GM18507 (cell line): ENCODE measurements at places on chromosomes 3 and 15.

DNA sequence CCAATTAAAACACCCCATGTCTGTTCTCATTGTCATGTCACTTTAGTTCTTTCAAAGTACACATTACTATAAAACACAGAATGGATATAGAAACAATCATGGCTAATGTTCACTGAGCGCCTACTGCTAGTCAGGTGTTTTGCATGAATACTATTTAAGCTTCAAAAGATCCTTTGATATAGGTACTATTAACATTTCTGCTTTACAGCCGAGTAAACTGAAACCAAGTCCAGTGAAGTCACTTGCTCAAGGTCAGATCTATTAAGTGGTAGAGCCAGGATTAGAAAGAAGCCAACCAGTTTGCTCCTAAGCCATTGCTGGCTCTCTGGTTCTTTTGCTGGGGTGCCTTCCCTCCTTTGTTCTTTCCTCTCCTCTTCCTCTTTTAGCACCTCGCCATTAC lies 32.4 kb upstream of the NMNAT3 start:
- DNase-seq, result no peak

GRCh38 chr15:55183679-55184078 lies 13.1 kb downstream of the RSL24D1 start:
- no peak for DNase-seq

GRCh38 chr3:197031315-197032285 lies 2.0 kb upstream of the MELTF start:
- no peak for DNase-seq

GRCh38 chr3:137020315-137020714 lies 62.5 kb downstream of the IL20RB start:
- no peak for DNase-seq

DNA sequence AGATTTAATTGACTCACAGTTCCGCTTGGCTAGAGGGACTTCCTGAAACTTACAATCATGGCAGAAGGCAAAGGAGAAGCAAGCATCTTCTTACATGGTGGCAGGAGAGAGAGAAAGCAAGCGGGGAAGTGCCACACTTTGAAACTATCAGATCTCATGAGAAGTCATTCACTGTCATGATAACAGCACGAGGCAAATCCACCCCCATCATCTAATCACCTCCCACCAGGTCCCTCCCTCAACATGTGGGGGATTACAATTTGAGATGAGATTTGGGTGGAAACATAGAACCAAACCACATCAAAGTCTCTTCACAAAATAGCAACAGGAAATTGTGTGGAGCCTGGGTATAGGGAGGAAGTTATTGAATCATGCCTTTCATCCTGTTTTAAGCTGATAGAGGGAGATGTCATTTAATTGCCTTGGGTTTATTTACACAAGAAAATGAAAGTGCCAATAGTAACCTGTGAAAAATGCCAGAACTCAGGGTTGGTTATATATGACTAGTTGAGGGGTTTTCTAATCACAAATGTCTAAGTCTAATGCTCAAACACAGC lies 624.8 kb upstream of the LMCD1 start:
- DNase-seq, result no peak

GRCh38 chr15:27059610-27060202 lies 88.7 kb downstream of the GABRG3 start:
- DNase-seq, result no peak

DNA sequence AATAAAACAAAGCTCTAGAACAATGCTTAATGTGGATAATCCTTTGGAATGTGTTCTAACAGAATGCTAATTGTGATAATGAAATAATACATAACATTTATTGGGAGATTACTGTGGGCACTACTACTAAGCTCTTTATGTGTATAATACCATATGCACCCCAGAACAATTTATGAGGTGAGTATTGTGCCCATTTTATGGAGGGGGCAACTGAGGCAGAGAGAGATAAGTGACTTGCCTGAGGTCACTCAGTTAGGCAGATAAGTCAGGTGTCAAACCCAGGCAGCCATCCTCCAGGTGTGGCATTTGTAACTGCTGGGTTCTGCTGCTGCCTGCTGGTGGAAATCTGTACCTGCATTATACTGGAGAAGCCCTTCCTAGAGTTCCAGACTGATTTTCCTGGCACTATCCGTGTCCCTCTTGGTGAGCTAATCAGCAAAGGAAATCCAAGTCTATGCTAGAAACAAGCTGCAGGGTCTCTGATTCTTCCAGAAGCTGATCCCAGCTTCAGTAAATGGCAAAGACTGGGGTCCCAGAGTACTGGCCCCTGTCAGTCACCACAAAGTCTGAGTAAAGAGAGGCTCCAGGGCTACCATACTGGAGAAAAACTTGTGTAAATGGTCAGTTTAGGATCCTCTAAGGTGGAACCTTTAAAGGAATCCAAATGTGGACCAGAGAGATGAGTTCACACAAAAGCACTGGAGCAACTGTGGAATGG lies 22.6 kb upstream of the RBP1 start:
- no peak for DNase-seq

- no peak for DNase-seq
These were observed 224.2 kb upstream of the CFAP20DC start for GRCh38 chr3:59273976-59274375.

- DNase-seq, result no peak
These were observed 319.3 kb downstream of the CTNNB1 start for GRCh38 chr3:41518626-41519025.
